ENCODE measurements at places on chromosomes 16 and 17.

DNA sequence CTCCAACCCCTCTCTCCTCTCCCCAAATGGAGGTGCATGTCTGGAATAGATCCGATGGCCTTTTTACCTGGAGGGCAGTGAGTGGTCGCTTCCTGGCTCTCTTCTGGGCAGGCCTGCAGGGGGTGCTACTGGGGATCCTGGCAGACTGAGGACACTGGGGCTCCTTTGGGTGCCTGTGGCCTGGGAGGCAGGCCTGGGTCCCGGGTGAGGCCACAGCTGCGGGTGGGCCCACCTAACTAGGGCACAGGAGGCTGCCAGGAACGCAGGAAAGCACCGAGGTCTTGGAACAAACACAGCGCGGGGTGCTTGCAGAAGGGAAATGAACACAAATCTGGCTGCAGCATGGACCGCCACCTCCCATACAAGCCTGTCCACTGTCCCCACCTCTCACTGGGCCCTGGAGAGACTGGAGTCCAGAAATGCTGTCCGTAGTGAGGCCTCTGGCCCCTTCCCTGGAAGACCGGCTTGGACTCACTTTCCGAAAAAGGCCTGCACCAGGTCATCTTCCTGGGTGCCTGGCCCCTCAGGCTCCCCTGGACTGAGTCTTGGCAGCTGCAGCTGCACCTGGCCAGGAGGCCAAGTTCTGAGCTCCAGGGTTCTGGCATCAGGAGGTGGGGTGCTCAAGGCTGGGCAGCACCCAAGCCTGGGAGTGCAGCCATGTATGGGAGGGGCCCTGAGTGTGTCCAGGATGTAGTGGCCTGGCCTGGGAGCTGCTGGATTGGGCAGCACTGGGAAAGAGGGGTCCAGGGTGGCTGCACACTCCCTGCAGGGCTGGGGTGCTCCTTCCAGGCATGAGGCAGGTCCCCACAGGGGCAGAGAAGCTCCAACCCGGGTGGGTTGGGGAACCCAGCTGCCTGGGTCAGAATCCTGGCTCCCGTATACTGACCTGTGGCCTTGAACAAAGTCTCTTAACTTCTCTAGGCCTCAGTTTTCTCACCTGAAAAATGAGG is 195.1 kb downstream of the IRF8 start:
- DNase-seq, result no peak

DNA sequence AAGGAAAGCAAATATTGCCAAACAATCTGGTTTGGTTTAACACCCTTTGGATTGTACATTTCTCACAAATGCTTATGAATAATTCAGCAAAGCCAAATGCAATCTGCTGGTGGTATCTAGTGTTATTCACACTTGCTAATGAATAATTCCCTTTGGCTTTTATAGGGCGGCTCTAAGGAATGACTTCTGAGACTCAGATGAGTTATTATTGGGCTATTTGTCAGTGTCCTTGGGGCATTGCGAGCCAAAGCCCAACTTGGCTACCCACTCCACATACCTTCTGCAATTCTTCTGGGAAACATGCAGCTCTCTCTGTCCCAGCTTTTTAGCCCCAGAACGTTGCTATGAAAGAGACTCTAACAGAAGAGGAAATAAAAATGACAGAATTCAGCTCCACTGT is 41.1 kb downstream of the FTO start:
- DNase-seq, result peak; percentile 61

DNA sequence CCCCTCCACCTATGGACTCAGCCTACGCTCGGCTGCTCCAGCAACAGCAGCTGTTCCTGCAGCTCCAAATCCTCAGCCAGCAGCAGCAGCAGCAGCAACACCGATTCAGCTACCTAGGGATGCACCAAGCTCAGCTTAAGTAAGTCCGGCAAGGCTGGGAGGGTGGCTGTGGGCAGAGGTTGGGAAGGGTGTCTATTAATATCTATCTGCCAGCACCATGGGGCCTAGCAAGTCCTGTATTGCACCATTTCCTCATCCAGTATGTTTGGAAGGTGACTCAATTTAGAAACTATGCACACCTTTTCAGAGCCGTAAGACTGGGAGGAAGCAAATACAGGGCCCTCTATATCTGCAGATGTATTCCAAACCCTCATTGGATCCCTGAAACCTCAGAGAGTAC is 45.0 kb upstream of the ARHGAP44 start:
- peak; percentile 24 for DNase-seq

DNA sequence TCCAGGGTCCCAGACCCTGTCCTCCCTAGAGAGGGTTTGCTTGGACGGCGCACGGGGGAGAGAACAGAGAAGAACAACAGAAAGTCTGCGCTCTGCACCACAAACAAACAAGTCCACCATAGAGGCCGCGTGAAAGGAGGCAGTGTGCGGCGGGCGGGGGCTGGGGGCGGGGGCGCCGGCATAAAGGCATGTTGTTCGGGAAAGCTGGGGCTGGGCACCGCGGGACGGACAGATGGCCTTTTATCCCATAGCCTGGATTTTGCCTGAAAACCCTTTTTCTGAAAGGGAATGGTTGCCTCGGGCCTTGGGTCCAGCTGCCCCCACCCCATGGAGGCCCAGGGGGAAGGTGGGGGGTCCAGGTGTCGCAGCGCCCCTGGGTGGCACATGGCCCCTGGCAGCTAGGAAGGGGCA is 26.0 kb downstream of the FA2H start:
- DNase-seq, result no peak

- peak; percentile 79 for DNase-seq
Measured at GRCh38 chr17:45385331-45385997, 47.2 kb downstream of the ARHGAP27 start.

GRCh38 chr16:50696575-50697420 is 3.4 kb downstream of the NOD2 start:
- peak; percentile 46 for DNase-seq
